ENCODE measurements at places on chromosomes 13 and 19.

DNA sequence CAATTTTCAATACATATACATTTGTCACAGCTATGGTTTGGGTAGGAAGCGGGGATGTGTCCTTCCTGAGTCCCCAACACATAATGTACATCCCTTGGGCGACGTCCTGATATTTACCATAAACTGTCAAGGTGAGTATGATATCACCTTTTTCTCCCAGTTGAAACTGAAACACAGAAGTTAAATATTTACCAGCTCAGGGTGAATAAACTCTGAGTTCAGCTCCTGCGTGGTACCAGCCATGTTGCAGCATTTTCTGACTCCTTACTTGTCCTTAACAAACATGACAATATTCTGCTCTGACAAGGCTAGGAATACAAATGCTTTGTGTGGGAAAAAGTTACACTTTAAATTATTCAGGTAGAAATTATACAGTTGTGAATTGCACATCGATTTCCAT is 294.2 kb downstream of the TEX29 start:
- no peak for DNase-seq

DNA sequence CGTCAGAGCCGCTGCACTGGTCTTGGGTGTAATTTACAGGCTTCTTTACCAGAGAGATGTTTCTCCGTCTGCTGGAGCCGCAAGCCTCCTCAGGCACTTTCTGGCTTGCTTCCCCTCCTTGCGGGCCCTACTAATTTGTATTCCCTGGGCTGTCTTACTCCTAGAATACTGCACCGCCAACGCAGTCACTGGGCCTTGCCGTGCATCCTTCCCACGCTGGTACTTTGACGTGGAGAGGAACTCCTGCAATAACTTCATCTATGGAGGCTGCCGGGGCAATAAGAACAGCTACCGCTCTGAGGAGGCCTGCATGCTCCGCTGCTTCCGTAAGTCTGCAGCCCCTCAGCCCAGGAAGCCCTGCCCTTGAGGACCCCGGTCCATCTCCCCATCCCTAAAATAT is 14.1 kb upstream of the C19orf33 start:
- DNase-seq: no peak

DNA sequence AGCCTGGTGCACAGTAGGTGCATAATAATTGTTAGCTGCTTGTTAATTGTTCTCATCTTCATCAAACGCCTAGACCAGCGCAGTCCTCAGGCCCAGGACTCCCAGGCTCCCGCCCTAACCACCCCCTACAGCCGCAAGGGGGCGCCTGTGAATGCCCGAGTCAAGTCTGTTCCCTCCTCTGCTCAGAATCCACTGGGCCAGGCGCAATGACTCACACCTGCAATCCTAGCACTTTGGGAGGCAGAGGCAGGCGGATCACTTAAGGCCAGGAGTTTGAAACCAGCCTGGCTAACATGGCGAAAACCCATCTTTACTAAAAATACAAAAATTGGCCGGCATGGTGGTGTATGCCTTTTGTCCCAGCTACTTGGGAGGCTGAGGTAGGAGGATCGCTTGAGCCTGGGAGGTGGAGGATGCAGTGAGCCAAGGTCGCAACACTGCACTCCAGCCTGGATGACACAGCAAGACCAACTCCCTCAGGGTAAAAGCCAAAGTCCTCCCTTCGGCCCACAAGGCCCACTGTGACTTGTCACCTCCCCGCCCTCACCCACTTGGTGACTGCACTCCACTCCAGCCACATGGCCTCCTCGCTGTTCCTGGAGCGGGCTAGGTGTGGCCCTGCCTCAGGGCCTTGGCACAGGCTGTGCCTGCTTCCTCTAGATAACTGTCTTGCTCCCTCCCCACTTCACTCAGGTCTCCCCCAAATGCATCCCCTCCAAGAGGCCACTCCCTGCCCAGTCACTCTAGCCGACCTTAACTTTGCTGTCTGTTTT is 9.1 kb downstream of the ZNF653 start:
- peak; percentile 25 for DNase-seq

DNA sequence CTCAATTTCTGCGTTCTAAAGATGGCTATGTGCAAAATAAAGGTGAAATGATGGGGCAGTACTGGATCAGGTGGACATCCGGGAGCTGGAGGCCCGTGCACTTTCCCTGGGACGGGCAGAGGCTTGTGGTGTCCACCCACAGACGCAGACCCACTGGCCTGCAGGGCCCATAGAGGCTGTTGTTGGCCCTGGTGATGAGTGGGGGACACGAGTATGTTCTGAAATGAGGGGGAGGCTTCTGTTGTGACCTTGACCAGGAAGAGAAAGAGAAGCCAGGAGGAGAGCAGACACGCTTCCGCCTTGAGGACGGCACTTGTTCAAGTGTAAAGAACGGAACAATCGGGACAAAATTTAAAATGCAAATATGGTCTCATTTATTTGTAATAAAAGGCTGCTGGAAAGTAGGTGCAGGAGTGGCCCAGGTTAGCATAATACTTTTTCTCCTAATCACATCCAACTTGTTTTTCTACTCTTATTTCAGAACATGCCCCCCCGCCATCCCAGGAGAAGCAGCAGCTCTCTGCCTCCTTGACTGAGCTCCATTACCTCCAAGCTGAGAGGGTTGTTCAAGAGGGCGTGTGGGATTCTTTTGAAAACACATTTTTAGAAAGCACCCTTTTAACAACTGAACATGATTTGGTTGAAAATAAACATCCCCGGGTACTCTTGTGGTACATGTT is 27.1 kb downstream of the ATP11A start:
- no peak for DNase-seq
